ENCODE measurements at places on chromosomes 6 and 20. TPM values are rescaled to one million over a fixed set of nuclear protein-coding genes. Genes with fewer than 3 reads are reported as not detected.

DNA sequence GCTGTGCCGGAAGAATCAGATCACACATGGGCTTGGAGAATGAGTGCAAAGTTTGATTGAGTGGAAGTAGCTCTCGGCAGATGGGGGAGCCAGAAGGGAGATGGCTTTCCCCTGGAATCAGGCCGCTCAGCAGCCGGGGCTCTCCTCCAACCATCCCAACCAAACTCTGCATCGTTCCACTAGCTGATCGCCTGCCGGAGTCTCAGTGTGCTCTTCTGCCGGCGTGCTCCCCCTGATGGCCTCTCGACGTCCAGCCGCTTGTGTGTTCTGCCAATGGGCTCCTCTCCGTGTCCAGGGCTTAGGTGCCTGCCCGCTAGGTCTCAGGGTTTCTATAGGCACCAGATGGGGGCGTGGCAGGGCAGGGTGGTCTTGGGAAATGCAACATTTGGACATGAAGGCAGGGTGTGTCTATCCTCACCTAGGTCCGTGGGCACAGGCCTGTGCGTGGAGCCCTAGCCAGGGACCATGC, 4.9 kb upstream of the BIRC7 start:
- peak; percentile 35 for DNase-seq

GRCh38 chr6:143579703-143580102, 68.2 kb upstream of the FUCA2 start:
- no peak for DNase-seq

The CLDN20 gene
- total RNA-seq = not detected

DNA sequence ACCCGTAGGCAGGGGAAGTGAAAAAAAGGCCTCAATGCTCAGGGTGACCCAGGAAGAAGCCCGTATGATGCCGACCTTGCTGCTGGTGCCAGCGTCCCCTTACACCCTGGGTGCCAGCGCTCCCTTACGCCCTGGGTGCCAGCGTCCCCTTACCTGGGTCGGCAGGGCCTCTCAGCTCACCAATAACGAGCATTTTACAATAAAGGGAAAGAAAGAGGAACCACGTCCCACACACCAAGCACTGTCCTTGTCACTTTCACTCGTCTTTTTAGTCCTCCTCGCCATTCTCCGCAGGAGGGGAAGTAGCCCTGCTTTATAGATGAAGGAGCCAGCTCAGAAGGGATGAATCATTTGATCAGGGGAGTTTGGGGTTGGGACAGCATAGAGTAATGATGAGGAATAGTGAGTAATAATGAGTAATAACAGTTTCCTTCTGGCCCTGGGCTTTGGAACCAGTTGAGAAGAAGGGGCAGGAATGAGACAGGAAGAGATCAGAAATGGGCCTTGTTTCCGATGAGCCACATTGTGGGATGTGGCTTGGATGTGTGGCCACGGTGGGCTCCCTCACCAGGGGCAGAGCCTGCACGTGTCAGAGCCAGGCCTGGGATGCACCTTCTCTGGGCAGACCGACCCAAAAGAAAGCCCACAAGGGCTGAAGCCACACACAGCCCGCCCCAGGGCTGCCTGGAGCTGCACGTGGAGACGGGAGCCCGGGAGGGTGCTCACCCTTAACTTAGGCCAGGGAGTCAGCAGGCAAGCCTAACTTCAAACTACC, 75.7 kb downstream of the SYNJ2 start:
- DNase-seq = no peak

GRCh38 chr6:10144772-10145171, 270.1 kb downstream of the TFAP2A start:
- no peak for DNase-seq

DNA sequence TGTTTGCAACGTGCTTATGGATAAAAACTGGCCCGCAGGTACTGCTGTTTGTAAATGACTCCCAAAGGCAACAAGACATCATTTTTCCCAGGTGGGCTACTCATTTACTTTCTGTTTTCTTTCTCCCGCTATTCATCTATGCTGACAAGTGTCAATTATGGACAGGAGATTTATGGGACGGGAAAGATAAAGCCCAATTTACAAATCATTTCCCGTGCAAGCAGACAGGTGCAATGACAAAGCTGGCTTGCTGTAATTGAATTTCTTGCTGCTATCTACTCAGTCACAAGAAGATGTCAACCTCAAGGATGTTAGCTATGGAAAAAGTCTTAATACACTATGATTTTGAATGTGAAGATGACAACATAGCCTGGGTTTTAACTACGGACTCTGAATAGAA, 125.5 kb downstream of the EPHA7 start:
- no peak for DNase-seq

- DNase-seq = no peak
Measured at GRCh38 chr6:62150048-62150663, 135.9 kb downstream of the KHDRBS2 start.

The SLPI gene
- total RNA-seq = not detected

GRCh38 chr6:498795-499231, 107.3 kb downstream of the IRF4 start:
- no peak for DNase-seq

GRCh38 chr6:43996618-43997344, 130.5 kb downstream of the MRPL14 start:
- DNase-seq = no peak

GRCh38 chr6:16420715-16421461, 182.5 kb downstream of the GMPR start:
- no peak for DNase-seq

The GSTA2 gene
- total RNA-seq = not detected

The WFDC5 gene
- total RNA-seq = not detected

- no peak for DNase-seq
Measured at GRCh38 chr20:24615353-24615752, 145.9 kb downstream of the SYNDIG1 start.
